Putamen (tissue), 1 donor: ENCODE measurements at places on chromosomes 3 and 15.

DNA sequence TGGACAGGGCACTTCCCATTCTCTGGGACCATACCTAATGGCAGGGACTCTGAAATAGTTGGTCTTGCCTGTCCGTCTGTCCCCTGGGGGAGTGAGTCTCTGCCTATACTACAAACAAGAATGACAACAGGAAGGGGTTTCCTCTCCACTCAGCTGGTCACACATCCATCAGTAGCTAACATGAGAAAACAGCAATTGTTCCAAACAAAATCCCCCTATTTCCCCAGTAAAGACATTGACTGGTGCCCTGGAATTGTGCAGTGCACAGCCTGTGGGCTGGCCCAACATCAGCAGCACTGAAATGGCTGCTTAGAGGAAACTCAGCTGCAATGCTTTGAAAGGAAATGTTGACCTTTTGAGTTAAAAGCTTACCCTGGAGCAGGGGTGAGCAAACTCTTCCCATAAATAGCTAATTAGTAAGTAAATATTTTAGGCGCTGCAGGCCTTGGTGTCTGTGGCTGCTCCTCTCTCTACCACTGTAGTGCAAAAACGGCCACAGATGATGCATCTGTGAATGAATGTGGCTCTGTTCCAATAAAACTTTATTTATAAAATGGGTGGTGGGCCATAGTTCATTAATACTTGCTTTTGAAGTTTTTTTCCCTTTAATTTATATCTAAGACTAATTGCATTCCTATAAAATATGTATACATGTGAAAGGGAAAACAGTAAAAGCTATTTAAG, 174.3 kb downstream of the KLF13 start:
- DNase-seq: no peak

DNA sequence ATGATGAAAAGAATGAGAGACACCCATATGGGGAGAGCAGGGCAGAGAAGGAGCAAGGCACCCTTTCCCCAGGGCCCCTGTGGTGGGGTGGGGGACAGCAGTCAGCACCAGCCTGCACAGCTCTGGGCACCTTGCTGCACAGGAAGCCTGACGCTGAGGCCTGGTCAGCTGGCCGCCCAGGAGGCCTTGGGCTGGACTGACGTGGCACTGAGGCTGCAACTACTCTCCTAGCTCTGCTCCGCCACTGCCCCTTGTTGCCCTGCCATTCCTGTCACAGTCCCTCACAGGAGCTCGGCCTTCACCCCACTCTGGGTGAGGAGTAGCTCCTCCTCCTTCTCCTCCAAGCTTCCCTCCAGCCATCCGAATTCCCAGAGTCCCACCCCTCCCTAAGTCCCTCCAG, 99.7 kb downstream of the CPN2 start:
- DNase-seq: no peak

DNA sequence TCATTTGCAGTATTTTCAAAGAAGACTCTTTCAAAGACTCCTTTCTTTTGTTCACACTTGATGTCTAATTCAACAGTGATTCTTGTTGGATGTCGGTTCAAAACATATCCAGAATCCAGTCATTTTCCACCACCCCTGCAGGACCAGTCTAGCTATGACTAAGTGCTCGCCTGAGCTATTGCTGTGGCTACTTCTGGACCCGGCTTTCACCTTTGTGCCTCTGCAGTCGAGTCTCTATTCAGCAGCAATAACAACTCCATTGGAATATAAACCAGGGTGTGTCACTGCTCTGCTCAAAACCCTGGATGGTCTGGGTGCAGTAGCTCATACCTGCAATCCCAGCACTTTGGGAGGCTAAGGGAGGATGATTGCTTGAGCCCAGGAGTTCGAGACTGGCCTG, 55.0 kb downstream of the PRICKLE2 start:
- no peak for DNase-seq

DNA sequence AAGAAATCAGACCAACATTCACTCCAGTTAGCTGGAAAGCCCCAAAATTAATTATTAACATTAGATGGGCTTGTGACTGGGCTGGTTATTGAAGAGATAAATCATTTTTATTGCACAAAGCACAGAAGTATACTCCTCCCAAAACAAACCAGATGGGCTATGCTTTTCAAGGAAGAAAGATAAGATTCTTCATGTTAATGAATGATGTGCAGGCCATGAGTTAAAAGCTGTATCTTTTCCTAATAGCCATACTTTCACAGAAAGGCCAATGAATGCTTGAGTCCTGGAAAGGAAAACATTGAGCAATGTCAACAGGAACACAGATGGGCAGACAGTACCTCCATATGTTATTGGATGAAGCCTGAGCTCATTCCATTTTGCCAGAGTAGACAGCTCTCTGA, 55.4 kb downstream of the OCA2 start:
- DNase-seq: no peak

DNA sequence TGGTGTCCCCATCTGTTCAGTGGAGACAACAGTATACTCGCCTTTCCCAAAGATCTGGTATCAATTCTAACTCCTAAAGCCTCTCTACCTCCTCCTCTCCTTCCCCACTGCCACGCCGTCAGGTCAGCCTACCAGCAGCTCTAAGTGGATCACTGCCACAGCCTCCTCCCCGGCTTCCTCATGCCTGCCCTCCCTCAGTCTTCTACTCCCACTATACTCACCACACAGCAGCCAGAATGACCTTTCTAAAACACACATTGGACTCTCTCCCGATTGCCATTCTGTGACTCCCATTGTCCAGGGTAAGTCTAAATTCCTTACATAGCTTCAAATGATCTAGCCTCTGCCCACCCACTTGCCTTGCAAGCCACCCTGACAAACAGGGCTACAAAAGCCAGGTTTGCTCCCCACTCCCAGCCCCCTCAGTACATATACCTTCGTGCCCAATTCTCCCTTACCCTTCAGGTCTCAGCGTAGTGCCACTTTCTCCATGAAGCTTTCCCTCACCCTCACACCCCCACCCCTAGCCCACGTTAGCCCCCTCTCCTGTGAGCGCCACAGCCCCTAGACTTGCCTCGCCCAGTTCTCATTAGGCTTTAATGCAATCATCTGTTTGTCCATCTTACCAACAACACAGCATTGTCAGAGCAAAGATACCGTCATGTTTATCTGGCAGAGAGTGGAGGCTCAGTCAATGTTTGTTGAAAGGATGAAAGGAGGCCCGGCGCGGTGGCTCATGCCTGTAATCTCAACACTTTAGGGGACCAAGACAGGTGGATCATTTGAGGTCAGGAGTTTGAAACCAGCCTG, 9.5 kb upstream of the SEMA7A start:
- DNase-seq: no peak

- no peak for DNase-seq
These were observed 59.4 kb downstream of the LDHAL6B start for GRCh38 chr15:59266028-59266427.

DNA sequence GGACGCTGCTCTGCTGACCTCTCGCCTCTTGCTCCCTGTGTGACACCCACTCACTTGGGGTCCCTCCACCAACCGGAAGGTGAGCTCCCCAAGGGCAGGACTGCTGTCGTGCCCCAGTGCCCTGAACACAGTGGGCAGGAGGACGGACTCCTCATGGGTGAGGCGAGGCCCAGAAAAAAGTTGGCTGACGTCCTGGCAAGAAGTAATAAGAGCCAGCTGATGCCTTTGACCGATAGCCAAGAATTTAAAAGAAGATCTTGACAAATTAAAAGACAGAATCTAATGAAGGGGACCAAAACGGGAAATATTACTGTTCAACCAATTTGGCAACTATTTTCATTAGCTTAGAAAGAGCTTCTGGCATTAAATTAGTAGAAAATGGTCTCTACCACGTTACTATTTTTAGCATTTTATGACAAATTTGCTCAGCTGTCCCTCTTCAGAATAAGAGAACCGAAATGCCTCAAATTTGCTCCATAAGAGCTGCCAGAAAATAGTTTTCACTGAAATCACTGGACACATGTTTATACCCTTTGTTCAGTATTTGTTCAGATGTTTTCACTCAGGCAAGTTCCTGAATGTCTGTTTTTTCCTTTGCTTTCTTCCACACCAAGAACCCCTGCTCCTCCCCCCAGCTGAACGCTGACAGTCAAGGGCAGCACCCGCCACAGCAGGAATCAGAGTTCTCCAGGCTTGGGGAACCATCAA, 60.5 kb downstream of the XXYLT1 start:
- DNase-seq: no peak

DNA sequence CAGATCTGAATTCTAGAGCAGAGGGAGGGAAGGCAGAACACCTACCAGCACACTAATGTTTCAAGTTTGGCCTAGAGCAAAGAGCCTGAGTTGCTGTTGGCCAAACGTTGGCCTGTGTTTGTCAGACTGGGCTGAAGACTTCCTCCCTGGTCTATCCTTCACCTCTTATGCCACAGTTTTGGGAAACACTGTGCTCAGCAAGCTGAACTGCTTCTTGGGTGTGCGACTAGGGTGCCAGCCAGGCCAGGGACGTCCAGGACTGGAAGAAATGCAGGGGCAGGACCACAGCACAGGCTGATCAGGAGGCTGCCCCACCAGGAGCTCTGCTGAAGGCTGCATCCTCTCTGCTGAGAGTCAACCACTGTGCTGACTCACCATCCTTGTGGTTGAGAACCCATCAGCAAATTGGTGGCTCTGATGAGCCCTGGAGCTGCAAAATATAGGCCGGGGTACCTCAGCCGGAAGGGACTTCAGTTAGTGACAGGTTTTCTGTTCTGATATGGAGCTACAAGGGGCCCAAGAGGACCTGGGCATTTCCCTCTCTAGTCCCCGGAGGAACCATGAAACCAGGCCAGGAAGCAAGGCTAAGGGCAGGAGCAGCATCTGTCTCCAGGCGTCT, 131.6 kb upstream of the RASGRP1 start:
- DNase-seq: no peak

- no peak for DNase-seq
These were observed 23.3 kb downstream of the LRRC2 start for GRCh38 chr3:46542801-46543201.

GRCh38 chr3:65851827-65852226, 186.9 kb downstream of the MAGI1 start:
- no peak for DNase-seq
